ENCODE measurements at places on chromosomes 6 and 20.

- DNase-seq = no peak
Measured at GRCh38 chr6:3919130-3919628, 70.0 kb downstream of the FAM50B start.

- no peak for DNase-seq
Measured at GRCh38 chr6:96157018-96157565, 141.3 kb downstream of the FUT9 start.

- no peak for DNase-seq
Measured at GRCh38 chr6:130903007-130903406, 75.8 kb downstream of the SMLR1 start.

GRCh38 chr20:22966787-22967464 is 68.2 kb upstream of the SSTR4 start:
- no peak for DNase-seq

DNA sequence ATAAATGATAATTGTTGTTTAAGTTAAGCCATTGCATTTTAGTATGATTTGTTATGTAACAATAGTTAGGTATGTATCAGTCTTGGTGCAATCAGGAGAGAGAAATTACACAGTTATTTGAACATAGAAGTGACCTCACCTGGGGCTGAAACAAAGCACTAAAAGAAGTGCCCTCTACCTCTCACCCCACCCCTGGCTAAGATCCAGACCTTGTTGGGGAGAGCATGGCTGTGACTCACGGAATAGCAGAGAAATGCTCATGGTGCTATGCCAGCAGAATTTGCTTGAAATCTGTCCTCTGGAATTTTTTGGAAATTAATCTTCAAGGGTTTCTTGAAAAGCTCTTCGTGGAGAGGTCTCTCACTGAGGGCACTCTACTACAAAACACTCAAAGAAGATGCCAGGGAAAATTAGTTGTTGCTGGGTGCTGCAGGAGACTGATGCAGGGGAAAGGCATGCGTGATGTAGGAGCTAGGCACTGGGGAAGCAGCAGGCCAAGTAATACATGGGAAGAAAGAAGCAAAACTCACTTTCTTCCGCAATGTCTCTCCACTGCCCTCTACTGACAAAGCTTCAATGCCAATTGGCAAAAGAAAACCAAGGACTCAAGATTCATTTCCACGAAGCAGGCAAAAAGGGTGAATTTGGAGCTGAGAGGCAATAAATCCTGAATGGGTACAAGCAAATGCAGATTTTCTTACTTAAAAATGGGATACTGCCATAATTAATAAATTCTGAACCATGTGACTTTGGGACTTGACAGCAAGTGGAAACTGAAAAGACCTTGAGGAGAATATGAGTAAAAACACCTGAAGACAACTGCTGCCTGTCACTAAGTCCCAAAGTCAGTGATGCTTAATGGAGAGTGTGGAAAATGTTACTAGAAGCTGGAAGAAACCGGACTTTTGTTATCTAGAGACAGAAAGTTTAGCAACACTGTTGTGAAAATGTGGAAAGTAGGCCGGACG is 136.3 kb upstream of the ZNF184 start:
- DNase-seq = no peak

GRCh38 chr6:167079853-167080297 is 43.0 kb upstream of the CCR6 start:
- peak; percentile 38 for DNase-seq

- no peak for DNase-seq
Measured at GRCh38 chr6:26501482-26501986, 1.4 kb downstream of the BTN1A1 start.

DNA sequence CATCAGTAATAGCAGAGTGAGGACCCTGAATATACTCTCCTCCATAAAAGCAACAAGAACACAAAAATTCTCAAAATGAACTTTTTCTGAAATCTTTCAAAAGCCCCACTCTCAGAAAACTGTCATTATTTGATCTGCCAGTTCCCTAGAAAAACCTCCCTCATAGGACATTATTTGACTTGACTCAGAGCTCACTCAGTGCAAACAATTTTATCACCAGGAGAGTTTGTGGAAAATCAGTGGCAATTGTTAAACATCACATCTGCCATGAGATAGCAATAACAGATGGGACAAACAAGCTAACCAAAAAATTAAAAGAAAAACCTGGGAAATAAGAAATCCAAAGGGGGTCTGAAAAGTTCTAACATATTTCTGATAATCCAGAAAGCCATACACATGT is 100.0 kb downstream of the ATG5 start:
- DNase-seq = no peak

DNA sequence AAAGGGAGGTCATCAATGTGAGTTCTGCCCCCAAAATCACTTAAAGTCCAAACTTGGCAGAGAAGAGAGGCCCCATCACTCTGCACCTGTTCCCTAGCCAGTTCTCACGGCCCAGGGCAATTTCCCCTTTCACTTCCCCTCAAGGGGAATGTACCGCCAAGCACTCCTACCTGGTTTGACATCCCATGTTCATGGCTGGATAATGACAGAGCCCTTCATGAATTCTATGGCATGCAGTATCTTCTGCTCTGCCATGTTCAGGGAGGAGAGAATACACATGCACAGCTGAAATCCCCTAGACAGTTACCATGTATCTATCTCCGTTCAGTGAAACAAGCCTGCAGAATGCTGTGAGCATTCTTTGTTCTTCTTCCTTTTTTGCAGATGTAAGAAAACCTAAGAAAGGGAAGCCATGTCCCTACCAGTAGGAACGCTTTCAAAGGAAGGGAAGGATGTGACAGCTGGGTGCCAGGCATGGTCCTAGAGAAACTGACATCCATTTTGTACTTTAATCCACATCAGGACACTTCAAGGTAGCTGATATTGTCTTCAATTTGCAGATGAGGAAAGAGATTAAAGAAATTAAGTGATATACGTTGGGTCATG is 79.8 kb upstream of the ARID1B start:
- no peak for DNase-seq

GRCh38 chr6:76876922-76877553 is 586.3 kb downstream of the HTR1B start:
- DNase-seq = no peak

DNA sequence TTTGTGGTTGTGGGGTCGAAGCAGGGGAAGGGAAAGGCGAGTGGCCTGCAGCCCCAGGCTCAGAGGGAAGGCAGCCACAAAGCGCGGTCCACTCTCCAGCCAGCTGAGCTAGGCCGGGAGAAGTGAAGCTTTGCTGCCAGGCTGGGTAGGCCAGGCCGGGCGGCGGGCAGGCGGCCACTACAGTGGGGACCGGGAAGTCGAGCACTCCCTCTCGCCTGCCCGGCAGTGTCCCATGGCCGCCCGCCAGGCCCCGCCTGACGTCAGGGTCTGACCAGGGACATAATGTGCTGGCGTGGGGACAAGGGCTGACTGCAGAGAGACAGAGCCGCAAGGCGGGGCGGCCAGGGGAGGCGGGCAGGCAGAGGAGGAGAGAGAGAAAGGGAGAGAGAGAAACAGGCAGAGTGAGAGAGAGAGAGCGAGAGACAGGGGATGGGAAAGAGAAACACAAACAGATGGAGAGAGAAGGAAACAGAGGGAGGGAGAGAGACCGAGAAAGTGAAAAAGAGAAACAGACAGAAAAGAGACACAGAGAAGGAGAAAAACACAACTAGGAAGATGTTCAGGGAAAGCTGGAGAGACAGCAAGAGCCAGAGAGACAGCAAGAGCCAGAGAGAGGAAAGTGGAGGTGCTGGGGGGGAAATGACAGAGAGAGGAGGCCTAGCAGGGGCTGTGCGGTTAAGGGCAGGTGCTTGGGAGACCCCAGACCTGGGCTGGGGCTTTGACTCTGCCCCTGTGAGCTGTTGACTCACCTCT is 94.5 kb upstream of the PTPN1 start:
- DNase-seq = no peak

- no peak for DNase-seq
Measured at GRCh38 chr6:101683884-101684283, 290.4 kb downstream of the GRIK2 start.

- no peak for DNase-seq
Measured at GRCh38 chr6:79646006-79646405, 14.9 kb downstream of the SH3BGRL2 start.

DNA sequence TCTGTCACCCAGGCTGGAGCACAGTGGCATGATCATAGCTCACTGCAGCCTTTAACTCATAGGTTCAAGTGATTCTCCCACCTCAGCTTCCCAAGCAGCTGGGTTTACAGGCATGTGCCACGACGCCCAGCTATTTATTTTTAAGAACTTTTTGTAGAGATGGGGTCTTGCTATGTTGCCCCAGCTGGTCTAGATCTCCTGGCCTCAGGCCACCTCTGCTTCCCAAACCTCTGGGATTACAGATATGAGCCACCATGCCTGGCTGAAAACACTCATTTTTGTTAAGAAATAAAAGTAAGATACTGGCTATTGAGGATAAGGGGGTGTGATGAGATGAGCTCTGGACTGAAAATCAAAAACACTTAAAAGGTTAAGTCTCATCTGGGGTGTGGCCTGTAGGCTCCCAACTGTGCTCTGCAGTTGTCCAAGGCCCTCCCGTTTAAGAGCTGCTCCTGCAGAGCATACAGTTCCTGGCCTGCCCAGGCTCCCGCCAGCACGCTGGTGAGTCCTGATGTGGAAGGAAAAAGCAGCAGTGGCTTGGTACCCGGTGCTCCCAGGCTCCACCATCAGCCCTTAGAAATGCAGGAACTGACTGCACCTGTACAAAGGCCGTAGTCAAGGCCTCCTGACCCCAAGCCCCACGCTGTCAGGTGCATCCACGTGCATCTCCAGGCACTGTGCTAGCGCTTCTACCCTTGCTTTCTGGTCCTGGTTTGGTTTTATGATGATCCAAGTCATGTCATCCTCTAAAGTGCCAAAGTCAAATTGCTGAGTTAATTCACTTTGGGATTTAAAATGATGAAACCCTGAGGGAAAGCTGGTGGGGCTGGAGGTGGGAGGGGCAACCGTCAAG is 111.5 kb downstream of the TMEM242 start:
- no peak for DNase-seq

DNA sequence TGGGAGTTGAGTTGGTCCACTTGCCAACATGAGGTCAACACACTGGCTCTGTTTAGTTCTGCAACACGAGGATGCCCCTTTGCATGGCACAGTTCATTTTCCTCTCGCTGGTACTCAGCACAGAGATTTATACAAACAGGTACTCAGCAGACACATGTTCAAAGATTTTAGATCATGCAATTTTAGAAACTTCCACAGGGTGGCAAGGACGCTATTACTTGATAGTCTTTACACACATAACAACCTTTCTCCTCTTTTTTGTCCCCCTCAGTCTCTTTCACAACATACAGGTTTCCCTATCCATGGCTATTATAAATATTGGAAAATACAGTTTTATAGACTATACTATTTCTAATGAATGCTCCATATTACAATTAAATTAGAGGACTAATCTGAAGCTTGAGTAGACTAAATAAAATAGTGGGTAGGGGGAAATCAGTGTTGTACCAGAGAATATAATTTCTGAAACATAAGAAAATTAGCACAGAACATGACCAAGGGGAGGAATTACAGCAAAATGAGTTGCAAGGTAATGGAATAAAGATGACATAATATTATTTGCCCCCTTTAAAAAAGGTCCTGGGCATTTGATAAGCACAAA is 331.8 kb upstream of the BTBD3 start:
- DNase-seq = no peak

DNA sequence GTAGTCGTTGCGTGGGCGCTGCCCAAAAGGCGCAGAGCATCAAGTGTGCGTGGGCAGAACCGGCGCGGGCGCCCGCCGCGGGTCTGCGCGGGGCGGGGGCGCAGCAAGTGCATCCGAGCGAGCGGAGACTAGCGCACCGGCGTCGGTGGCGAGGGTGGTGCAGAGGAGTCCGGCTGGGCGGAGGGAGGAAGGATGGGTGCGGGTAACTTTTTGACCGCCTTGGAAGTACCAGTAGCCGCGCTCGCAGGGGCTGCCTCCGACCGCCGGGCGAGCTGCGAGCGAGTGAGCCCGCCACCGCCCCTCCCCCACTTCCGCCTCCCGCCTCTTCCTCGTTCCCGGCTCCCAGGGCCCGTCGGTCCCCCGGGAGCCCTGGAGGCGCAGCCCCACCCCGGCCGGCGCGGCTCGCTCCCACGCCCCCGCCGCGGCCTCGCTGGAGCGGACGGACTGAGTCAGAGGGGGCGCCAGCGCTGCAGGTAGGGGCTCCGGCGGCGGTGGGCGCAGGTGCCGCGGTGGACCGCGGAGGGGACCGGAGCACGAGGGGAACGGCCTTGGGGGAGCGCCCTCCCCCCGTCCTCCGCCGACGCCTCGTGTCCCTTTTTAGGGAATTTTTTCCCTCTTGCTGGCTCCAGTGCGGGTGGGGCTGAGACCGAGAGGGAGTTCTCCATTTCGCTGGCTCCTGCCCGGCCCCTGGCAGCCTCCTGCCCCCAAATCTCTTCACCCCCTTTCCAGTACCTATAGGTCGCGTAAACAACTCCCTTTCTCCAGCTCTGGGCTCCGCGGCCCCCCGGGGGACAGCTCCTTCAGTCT is 1.6 kb upstream of the DBNDD2 start:
- DNase-seq = no peak

- DNase-seq = no peak
Measured at GRCh38 chr6:19538096-19538495, 299.1 kb upstream of the ID4 start.

- DNase-seq = no peak
Measured at GRCh38 chr6:69408886-69409285, 387.9 kb downstream of the LMBRD1 start.

DNA sequence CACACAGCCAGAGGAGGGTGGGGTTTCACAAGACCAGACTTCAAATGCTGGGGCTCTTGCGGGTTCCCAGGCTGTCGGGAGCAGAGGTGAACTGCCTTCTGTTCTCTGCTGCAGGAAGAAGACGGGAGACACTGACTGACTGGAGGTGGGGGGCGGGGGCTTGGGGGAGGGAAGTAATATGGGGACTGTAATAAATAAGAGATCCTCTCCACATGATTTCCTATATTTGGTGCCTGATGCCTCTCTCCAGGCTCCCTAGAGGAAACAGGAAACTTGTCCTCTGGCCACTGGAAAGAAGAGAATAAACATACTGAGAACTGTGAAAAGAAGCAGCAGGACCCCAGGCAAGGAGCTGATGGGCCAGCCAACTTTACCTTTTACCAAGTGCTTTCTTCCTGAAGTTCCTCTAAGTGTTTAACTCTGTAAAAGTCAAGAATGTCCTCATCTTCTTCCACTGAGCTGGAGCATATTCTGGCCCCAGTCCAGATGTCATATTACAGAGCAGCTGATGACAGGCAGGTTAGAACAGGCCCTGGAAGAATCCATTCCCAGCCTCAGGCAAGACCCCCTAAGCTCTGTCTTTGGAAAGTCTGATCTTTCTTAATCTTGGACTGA is 33.2 kb upstream of the ADGRF5 start:
- no peak for DNase-seq

DNA sequence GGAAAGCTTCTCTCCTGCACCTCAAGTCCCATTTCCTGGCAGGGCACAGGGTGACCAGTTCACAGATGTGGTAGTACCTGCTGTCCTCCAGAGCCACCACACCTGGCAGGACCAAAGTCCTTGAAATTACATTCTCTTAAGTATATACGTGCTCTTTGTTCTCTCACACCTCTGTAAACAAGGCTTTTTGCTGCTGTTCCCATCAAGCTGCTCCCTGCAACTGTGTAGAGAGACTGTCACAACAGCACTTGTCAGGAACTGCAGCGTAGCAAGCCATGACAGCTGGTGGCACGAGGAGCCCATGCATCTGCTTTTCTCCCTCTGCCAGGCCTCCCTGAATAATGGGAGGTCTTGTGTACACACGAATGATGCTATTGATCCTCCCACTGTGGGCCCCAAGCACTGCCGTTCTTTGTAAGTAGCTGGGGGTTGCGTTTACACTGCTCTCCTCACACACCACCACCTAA is 431.8 kb downstream of the CD83 start:
- no peak for DNase-seq

- DNase-seq = no peak
Measured at GRCh38 chr6:87487555-87487954, 14.8 kb downstream of the SLC35A1 start.

GRCh38 chr6:158911746-158912480 is 88.1 kb downstream of the RSPH3 start:
- DNase-seq = no peak
